ENCODE measurements at places on chromosomes 7 and 10.

DNA sequence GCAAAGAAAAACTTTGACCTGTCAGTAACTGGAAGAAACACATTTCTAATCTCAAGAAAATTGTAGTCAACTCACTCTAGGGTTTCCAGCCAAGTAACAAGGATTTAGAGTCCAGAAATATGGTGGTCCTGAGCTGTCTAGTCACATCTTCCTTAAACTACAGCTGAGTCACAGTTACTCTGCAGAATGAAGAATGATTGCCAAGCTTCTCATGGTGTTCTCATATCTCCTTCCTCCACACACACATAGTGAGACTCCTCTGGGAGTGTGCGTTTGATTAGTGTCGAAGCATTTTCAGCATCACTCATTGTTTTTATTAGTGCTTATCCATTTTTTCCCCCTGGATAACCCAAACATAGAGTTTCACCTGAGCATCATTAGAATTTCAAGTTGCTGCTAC lies 93.1 kb upstream of the CXCL12 start:
- no peak for DNase-seq

- DNase-seq = no peak
Observed at GRCh38 chr10:43211431-43212042, 55.3 kb downstream of the RASGEF1A start.

DNA sequence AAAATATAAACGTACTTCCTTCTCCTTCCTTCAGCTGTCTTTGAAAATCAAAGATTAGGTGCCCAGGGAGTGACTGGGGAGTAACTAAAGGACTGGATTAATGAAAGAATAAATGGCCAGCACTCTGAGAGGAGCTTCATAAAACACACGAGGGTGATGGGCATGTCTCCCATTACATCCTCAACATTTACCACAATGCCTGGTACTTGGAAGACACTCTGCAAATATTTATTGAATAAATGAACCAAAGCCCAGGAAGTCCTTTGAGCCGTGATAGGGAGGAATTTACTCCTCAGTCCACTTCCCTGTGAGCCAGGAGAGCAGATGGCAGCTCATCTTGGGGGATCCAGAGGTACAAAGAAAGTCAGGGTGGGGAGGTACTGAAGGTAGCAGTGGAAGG lies 96.3 kb downstream of the RAB11FIP2 start:
- no peak for DNase-seq

DNA sequence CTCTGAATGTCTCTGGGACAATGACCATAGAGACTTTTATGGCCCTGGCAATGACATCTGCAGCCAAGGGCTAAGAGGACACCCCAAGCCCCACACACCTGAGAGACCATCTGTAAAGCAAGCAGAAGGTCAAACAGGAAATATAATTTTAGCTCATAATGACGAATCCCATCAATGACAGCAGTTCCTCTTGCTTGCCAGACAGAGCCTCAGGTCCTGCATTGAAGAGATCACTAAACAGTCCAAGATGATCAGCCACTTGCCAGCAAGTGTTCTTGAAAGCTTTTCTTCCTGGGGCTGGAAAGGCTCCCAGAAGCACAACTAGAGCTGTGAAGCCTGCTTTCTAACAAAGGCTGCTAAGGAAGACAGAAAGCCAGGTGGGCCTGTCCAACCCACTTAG lies 993.7 kb upstream of the AUTS2 start:
- DNase-seq = no peak

- no peak for DNase-seq
Observed at GRCh38 chr7:96246919-96247318, 75.0 kb downstream of the SLC25A13 start.

DNA sequence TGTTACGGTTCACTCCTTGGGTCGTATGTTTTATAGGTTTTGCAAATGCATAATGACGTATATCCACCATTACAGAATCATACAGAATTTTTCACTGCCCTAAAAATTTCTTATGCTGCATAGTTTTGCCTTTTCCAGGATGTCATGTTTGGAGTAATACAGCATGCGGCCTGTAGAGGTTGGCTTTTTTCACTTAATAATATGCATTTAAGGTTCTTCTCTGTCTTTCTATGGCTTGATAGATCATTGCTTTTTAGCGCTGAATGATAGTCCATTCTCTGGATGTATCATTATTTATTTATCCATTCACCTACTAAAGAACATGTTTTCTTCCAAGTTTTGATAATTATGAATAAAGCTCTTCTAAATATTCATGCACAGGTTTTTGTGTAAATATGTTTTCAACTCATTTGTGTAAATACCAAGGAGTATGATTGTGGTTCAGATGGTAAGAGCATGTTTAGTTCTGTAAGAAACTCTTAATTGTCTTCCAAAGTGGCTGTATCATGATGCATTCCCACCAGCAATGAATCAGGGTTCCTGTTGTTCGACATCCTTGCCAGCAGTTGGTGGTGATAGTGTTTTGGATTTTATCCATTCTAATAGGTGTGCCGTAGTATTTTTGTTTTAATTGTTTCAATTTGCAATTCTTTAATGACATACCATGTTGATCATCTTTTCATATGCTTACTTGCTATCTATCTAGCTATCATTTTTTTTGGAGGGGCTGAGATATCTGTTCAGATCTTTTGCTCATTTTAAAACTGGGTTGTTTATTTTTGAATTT lies 531.2 kb upstream of the GHITM start:
- no peak for DNase-seq

DNA sequence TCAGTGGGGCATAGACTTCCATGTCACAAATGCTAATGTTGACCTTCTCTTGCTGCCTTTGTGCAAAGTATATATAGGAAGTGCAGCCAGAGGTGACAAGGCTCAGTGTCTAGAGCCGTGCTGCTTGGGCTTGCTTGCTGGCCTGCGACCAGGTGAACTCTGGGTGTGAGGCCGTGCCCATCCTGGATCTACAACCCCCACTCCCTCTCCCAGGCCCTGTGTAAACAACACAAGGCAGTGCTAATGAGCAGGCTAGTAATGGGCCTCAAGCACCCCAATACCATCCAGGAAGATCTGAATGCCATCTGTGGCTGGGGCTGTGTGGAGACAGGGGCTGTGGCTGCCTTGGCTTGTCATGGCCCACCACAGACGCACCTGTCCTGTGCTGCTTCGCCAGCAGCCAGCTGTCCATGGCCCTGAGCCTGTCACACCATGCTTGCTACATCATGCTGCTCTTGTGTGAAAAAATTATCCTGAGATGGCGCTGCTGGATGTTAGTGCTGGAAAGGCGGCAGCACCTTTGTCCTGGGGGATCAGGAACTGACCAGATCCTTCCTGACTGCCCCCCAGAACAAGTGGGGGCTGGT lies 107.6 kb upstream of the ZNF92 start:
- DNase-seq = no peak

GRCh38 chr10:33569702-33570101 lies 235.2 kb upstream of the NRP1 start:
- DNase-seq = no peak

- no peak for DNase-seq
Observed at GRCh38 chr10:114389426-114389825, 14.9 kb downstream of the AFAP1L2 start.

DNA sequence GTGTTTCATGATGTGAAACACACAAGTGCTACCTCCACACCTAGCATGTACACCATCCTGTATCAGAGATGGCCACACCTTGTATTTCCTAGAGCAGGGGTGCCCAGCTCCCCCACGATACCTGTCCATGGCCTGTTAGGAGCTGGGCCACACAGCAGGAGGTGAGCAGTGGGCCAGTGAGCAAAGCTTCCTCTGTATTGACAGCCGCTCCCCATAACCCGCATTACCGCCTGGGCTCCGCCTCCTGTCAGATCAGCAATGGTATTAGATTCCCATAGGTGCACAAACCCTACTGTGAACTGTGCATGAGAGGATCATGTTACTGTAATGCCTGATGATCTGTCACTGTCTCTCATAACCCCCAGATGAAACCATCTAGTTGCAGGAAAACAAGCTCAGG lies 145.6 kb upstream of the RNF32 start:
- no peak for DNase-seq

- DNase-seq = peak; percentile 87
Observed at GRCh38 chr10:27360581-27361172, 120.1 kb upstream of the ACBD5 start.

DNA sequence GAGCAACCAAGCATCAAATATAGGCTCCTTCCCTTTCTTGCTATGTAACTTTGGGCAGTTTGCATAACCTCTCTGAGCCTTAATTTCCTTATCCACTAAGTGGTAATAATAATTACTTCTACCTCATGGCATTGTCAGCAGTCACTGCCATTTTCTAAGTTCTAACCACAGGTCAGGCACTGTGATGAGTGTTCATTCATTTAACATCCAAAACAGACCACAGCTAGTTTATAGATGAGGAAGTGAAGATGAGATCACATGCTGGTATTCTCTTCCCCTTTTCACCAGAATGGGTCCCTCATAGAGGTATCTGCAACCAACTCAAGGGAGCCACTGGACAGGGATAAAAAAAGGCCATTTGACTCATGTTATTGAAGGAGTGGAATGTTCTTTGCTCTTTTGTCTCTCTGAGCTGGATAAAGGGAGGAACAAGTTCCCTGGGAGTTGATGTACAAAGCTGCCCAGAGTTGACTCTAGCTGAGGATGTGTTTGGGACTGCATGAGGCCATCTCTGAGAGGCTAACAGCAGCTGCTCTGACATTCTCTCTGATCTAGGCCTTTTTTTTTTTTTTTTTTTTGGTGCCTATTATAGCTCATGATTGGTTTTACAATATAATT lies 65.0 kb downstream of the DNAJC12 start:
- no peak for DNase-seq

DNA sequence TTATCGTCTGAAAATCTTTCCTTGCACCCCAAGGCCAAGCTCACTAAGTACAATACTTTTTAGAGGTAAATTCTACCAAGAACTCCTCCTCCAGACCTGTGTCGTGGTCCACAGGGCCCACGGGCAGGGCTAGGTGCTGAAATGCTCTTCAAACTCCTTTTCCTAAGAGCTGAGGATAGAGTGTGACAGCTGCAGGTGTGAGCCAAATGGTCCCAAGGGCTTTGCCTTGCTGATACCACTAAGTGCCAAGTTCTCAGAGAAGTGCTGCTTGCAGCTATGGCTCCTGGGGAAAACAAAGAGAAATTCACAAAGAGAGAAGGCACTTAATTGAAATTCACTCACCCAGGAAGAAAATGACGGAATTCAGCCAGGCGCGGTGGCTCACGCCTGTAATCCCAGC lies 868.9 kb upstream of the AUTS2 start:
- no peak for DNase-seq

DNA sequence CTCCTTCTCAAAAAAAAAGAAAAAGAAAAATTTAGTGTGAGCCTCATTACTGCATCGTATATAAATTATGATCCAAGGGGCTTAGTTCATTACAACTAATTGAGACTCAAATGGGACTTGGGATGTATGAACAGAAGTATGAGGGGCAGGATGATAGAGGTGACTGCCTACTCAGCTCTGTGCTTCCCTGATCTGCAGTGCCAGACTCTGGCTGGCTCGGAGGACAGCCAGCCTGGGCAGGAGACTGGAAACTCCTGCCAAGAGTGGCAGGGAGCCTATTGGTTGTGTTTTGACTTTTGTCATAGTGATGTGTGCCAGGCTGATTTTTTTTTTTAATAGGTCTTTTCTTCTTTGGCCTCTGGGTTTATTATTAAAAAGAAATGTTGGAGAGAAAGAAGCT lies 73.8 kb upstream of the GTF2IRD1 start:
- DNase-seq = no peak

GRCh38 chr7:148289630-148290029 lies 300.9 kb upstream of the C7orf33 start:
- no peak for DNase-seq

GRCh38 chr10:68826764-68827591 lies at the start of gene STOX1:
Gene STOX1, plus strand, starts transcription at chr10:68827531. Its CDS starts 93 bp downstream, at chr10:68827624.
- DNase-seq = peak; percentile 63

GRCh38 chr7:12923971-12924370 lies 236.5 kb downstream of the ARL4A start:
- DNase-seq = no peak

DNA sequence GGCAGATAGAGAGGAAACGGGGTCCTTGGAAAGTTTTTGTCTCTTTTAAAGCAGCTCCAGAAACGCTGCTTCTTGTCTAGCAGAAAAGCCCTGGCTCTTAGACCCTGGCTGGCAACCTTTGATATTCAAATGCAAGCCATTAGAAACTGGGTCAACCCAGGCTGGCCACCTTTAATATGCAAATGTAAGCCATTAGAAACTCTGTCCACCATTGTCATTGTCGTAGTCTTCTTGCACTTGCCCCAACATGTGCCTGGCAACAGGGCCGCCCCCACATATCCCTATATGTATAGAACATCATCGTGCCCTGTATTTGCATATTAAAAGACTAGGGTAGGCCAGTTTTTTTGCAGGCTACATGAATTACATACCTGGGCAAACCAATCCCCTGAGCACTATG lies 621.3 kb upstream of the DPP6 start:
- DNase-seq = no peak

GRCh38 chr10:14757986-14758385 lies 16.7 kb downstream of the FAM107B start:
- no peak for DNase-seq

- DNase-seq = no peak
Observed at GRCh38 chr10:78653555-78653954, 415.2 kb upstream of the ZMIZ1 start.

DNA sequence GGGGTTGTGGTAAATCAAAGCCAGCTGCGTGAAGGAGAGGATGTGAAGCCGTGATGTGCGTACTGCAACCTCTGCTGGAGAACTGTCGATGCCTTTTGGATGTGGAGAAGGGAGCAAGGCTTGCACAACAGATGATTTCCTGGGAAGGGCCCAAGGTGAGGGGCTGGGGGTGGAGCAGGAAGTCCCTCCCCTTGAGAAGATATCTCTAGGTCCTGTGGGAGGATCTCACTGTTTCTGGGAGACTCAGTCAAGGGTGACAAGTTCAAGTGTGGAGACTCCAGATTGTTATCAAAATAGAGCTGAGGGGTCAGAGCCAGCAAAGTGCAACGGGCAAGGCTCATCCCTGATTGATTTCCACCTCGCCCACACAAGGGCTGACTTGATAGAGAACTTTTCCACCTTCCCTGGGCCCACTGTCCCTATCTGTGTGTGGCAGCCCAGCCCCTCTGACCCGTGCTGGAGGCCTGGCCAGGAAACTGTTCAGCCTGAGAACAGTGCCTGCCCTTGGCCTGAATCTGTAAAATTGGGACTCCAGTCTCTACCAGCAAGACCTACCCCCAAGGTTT lies 55.0 kb downstream of the COL13A1 start:
- DNase-seq = no peak

GRCh38 chr10:123165445-123166072 lies 11.4 kb downstream of the BUB3 start:
- no peak for DNase-seq

DNA sequence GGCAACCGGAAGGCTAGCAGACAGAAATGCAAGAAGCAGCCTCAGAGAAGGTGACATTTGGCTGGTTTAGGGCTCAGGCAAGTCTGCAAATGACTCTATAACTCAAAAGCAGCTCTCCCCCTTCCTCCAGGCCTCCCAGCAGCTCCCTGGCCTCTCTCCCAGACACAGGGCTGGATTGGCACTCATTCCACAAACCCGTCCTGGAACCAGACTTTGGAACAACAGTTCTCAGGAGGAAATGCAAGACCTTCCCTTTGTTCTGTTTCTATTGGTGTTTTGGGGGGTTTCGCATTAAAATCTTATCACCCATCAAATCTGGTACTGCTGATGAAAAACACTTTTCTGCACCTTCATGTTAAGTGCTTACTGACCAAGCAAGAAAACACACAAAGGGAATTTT lies 40.3 kb upstream of the EFCAB10 start:
- DNase-seq = no peak

Measured in stimulated activated CD4-positive, alpha-beta T cell treated with anti-CD3 and anti-CD28 coated beads, Interleukin-4, amount 100 ng/mL, for 24 hours (primary cell).